ENCODE measurements at places on chromosomes 5 and 9. TPM values are rescaled to one million over a fixed set of nuclear protein-coding genes. Genes with fewer than 3 reads are reported as not detected.

GRCh38 chr5:149492781-149493180 is 58.5 kb downstream of the CSNK1A1 start:
- no peak for DNase-seq
- H3K36me3 ChIP-seq = peaks cover 46% of the 10 kb centered on the region
- peaks cover 87% of the 10 kb centered on the region for H3K4me1 ChIP-seq

- H3K27me3 ChIP-seq = peaks cover 14% of the 10 kb centered on the region
- no peak for DNase-seq
- no peaks in the 10 kb centered on the region for H3K36me3 ChIP-seq
- H3K27ac ChIP-seq = no peak overlapping the region
- no peaks in the 10 kb centered on the region for H3K4me1 ChIP-seq
Measured at GRCh38 chr9:87656485-87656884, 69.4 kb upstream of the CTSL start.

- no peak overlapping the region for H3K27ac ChIP-seq
- peaks cover 20% of the 10 kb centered on the region for H3K27me3 ChIP-seq
- H3K4me1 ChIP-seq = no peaks in the 10 kb centered on the region
Measured at GRCh38 chr9:136775191-136775590, 10.9 kb upstream of the LCN15 start.

DNA sequence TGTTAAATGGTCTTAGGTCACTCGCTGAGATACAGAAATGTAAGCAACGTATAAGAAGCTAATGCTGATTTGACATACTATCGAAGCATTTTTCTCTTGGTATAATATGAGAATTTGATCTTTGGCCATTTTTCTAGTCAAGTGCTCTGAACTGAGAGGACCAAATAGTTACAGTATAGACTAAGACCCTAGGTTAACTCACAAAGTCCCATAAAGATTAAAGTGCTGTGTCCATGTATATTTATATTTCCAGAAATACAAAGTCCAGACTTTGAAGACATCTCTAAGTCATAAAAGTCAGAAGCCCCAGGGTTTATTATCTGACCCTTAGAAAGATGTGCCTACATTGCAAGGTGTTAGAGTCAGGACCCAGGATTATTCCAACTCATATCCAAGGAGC is 752.4 kb upstream of the COX7C start:
- no peak for DNase-seq
- no peaks in the 10 kb centered on the region for H3K36me3 ChIP-seq
- no peak overlapping the region for H3K27ac ChIP-seq
- H3K4me3 ChIP-seq = no peak overlapping the region

DNA sequence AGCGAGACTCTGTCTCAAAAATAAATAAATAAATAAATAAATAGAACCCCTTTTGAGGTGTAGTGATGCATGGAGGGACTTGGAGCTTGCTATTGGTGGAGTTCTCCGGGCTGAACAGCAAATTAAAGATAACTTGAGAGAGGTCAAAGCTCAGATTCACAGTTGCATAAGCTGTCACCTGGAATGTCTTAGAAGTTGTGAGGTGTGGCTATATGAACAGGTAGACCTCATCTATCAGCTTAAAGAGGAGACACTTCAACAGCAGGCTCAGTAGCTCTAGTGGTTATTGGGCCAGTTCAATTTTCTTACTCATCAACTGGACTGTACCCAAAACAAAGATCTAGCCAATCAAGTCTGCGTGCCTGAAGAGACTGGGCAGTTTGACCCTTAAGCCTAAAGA is 11.7 kb upstream of the STING1 start:
- no peak overlapping the region for H3K4me3 ChIP-seq
- H3K27me3 ChIP-seq = no peaks in the 10 kb centered on the region
- no peaks in the 10 kb centered on the region for H3K36me3 ChIP-seq

- no peaks in the 10 kb centered on the region for H3K27me3 ChIP-seq
- DNase-seq = no peak
- H3K4me3 ChIP-seq = 0 out of 2 replicates have a peak overlapping the region, but pooled peaks have one; percentile 17
- no peaks in the 10 kb centered on the region for H3K36me3 ChIP-seq
- peaks cover 21% of the 10 kb centered on the region for H3K4me1 ChIP-seq
- H3K27ac ChIP-seq = peak overlapping the region; percentile 56
Measured at GRCh38 chr5:78638973-78639669, 9.5 kb downstream of the LHFPL2 start.

DNA sequence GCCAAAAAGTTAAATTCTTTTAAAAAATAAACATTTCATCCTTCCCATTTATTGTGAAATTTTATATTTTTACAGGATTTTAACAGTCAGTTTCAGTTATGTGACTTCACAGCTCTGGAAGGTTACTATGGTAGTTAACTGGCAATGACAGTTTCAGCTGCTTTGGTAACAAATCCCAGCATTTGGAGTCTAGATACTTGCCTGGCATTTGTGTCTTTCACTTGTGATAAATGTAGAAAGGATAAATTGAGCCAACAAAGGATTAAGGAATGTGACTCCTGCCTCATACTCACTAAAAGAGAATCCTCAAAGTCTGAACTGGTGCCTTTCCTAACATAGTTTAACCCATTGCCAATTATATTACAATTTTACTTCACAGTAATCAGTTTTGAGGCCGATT is 315.5 kb downstream of the FER start:
- peaks cover 18% of the 10 kb centered on the region for H3K4me1 ChIP-seq
- peak overlapping the region; percentile 23 for H3K4me3 ChIP-seq
- DNase-seq = peak; percentile 74

The KIAA1958 gene
- total RNA-seq = 7.7 TPM

DNA sequence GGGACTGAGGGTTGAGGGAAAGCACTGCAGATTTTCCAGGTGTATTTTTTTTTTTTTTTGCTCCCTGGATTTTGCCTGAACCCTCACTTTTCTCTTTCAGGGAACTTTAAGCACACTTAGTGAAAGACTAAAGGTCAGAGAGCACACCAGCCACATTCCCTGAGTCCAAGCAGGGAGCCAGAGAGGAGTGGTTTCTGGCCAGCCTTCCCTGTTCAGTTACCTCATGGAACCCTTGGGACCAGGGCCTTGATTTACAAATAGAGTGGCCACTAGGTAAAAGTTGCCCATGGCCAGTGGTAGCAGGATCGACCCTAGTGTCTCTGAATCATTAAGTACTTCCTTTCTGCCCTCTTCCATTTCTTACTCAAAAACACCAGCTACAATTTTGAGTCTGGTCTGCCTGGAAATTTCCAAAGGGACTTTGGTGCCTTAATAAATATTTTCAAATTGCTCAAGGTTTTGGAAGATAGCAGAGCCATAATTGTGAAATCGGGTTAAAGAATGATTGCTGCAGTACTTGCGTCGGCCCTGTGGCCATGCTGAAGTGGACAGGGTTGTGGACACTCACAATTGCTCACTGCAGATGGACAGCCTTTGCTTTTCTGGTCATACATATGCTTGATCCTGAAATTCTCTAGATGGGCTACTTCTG is 14.5 kb downstream of the PALM2AKAP2 start:
- H3K27ac ChIP-seq = peak overlapping the region; percentile 83
- peak; percentile 60 for DNase-seq
- H3K27me3 ChIP-seq = no peaks in the 10 kb centered on the region

DNA sequence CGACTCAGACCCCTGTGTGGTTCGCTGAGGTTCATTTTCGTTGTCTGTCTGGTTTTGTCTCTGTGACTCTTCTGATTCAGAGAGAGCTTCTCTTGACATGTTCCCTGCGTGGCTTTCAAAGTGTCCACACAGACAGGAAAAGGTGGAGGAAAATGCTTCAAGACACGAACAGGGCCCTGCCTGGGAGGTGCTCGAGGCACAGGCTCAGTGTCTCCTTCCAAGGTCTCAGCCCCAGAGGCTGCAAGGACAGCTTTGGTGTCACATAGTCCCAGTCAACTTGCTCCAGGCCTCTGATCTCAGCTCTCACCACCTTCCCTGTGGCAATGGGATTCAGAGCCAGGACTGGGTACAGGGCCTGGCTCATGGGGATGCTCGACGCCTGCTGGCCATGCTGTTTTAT is 51.6 kb upstream of the SARDH start:
- no peak overlapping the region for H3K4me3 ChIP-seq
- no peaks in the 10 kb centered on the region for H3K36me3 ChIP-seq
- H3K4me1 ChIP-seq = peaks cover 3% of the 10 kb centered on the region

The EIF4EBP3 gene
- total RNA-seq = 0.54 TPM

The TRPM6 gene
- not detected for total RNA-seq

The SNCB gene
- total RNA-seq = not detected

The CEP78 gene
- 22.9 TPM for total RNA-seq

GRCh38 chr5:75510417-75510835 is 1.0 kb downstream of the CERT1 start:
- no peaks in the 10 kb centered on the region for H3K27me3 ChIP-seq
- peak; percentile 73 for DNase-seq
- H3K27ac ChIP-seq = peak overlapping the region; percentile 72
- H3K36me3 ChIP-seq = no peaks in the 10 kb centered on the region

DNA sequence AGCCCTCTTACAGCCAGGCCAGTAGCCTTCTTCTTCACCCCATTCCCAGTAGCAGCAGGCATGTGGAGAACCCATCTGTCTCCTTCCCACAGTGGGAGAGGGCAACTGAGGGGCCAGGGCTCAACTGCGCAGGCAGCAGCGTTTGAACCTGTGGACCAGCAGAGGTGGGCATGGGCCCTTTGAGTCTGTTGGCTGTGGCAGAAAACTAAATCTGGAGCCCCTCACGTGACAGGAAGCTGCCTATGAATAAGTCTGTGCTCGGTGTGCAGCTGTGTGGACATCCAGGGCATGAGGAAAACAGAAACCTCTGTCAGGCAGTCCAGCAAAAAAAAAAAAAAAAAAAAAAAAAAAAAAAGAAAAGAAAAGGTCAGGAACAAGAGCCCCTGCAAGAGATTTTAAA is 189.2 kb upstream of the NR3C1 start:
- H3K36me3 ChIP-seq = no peaks in the 10 kb centered on the region
- H3K27me3 ChIP-seq = no peaks in the 10 kb centered on the region
- H3K27ac ChIP-seq = no peak overlapping the region
- no peak overlapping the region for H3K4me3 ChIP-seq
- H3K4me1 ChIP-seq = peaks cover 19% of the 10 kb centered on the region

- no peak for DNase-seq
- H3K27ac ChIP-seq = no peak overlapping the region
- H3K4me1 ChIP-seq = no peaks in the 10 kb centered on the region
Measured at GRCh38 chr9:98830554-98830953, 23.1 kb downstream of the GALNT12 start.

DNA sequence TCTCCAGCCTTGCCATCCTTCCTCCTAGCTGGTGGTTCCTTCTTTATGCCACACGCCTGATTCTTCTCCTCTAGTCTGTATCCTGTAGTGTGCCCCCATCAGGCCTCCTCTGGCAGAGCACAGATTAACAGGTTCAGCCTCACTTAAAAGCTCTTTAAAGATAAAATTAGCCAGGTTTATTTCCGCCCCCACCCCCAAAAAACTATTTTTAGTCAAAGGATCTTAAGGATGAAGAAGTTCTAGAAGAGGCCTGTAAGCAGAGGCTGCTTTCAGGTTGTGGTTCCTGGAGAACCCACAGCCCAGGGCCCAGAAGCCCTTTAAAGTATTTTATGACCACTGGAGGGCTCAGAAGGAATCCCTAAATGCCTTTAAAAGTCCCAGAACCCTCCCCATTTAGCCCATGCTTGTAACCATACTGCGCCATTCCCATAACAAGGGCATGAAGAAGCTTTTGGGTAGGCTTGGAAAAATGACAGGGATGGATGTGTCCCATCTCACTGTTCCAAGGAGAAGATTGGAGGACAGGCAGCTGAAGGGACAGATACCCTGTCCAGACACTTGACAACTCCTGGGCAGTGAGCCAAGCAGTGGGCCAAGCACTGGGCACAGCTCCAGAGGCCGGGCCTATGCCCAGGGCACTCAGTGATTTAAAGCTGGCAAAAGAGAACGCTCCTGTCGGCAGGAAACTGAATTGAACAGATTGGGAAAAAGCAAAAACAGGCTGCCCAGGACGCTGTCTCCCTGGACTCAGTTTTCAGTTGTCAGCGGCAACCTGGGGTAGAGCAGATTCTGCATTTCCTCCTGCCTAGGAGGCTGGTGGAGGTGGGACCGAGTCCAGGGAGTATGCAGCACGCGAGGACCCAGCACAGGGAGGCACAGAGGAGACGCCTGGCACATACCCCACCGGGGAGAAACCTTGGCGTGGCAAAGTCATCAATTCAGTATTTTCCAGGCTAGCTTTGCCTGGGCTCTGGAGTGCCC is 106.3 kb upstream of the SSBP2 start:
- peak; percentile 29 for DNase-seq
- no peaks in the 10 kb centered on the region for H3K36me3 ChIP-seq
- no peak overlapping the region for H3K4me3 ChIP-seq
- no peak overlapping the region for H3K27ac ChIP-seq

All from GM23248 (cell line).